Activated CD8-positive, alpha-beta memory T cell treated with anti-CD3 and anti-CD28 coated beads for 24 hours (primary cell): ENCODE measurements at places on chromosomes 4 and X.

GRCh38 chr4:106238820-106239420 lies 77.1 kb downstream of the TBCK start:
- DNase-seq, result no peak

DNA sequence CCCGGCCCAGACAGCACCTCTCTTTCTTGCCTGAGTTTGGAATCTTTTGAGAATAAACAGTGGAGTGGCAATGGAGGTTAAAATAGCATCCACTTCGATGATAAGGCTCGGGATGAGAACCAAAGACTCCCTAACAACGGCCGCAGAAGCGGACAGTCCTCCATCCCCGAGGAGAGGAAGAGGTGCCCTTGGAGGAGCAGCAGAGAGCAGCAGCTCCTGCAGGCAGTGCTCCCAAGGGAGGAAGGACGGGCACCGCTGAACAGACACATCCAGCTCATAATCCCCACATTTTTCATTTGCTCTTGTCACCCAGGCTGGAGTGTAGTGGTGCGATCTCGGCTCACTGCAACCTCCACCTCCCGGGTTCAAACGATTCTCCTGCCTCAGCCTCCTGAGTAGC lies 61.3 kb downstream of the DCTD start:
- DNase-seq, result no peak

- no peak for DNase-seq
These were observed 31.6 kb downstream of the UGDH start for GRCh38 chr4:39495446-39496213.

GRCh38 chrX:80879916-80880315 lies 70.2 kb upstream of the BRWD3 start:
- DNase-seq, result no peak

GRCh38 chrX:81206476-81206875 lies 4.6 kb downstream of the SH3BGRL start:
- DNase-seq, result no peak

GRCh38 chrX:39133971-39134370 lies 332.7 kb downstream of the MID1IP1 start:
- DNase-seq, result no peak

DNA sequence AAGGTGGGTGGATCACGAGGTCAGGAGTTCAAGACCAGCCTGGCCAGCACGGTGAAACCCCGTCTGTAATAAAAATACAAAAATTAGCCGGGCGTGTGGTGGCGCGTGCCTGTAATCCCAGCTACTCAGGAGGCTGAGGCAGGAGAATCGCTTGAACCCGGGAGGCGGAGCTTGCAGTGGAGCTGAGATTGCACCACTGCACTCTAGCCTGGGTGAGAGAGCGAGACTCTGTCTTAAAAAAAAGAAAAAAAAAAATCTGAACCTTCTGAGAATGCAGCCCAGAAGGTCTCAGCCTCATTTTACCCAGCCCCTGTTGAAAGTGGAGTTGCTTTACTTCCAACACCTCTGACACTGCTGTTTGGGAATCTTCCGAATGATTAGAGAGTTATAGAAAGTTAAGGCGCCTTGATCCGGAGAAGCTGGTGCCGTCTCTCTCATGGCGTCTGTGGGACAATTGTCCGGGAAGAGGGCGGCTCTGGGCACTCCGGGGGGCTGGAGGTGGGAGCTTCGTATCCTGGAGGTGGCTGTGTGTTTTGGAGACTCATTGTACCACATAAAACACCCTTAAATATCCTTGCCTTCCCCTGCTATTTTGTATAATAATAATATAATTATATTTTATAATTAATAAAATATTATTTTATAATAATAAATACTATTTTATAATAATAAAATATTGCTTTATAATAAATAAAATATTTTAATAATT lies 92.7 kb upstream of the PPP2R3B start:
- no peak for DNase-seq

DNA sequence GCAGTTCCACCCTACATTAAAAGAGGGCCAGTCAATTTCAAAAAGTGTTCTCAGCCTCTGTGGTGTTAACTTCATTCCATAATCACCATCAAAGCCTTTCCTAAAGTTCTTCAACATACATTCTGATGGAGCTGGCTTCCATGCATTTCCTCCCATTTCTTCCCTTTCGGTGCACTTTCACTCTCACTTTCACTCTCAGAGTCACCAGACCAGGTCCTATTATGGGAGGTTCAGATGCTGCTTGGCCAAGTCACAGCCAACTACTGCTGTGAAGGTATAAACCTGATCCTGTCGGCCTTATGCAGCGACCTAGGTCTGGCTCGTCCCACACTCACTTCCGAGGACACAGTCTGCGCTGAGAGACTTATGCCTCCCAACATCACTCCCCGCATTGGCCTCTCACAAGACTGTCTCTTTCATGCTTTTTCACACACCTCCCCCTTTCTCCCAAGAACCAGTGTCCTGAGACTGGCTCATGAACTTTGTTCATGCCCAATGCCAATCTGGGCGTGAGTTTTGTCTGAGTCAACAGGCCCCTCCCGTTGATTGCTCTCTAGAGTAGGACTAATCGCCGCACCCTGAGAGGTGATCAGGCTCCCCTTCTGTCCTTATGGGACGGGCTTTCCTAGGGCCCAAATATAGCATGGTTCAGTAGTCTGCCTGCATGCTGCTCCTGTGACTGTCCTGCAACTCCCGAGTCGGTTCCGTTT lies 60.8 kb upstream of the XAGE1B start:
- DNase-seq, result no peak

- DNase-seq, result no peak
These were observed 1.3 kb downstream of the CASP3 start for GRCh38 chr4:184648054-184648312.

GRCh38 chr4:65656008-65656407 lies 14.3 kb downstream of the EPHA5 start:
- no peak for DNase-seq

DNA sequence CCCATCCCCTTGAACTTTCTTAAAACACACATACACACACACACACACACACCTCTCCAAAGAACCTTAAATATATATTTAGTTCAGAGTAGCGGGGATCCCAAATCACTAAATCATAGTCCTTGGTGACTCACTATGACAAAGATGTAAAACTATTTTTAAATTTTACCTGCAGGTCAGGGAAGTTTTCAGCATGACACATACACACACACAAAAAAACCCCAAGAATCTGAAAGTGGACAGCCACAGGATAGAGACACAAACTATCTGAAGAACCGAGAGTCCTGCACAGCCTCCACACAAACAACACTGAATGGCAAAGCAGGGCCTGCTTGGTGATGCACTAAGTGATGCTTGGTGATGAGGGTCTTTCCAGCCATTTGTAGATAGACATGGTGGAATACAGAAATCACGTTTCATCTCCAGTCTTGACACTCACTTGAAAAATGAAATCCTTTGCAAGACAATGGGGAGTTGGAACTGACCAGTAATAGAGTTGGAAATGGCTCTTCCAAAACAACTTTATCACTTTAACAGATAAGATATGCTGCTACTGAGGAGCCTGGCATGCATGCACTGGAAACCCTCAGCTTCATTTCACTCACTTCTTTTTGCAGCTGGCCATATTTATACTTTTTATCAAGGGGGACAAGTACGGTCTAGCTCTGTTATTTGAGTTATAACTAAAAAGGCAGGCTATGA lies 307.3 kb downstream of the RAPGEF2 start:
- DNase-seq, result no peak

- no peak for DNase-seq
These were observed 347.2 kb upstream of the ANXA10 start for GRCh38 chr4:167745024-167745687.

GRCh38 chr4:19497705-19498104 lies 754.0 kb upstream of the SLIT2 start:
- DNase-seq, result no peak

- no peak for DNase-seq
These were observed 8.8 kb downstream of the LARP7 start for GRCh38 chr4:112645541-112646329.

DNA sequence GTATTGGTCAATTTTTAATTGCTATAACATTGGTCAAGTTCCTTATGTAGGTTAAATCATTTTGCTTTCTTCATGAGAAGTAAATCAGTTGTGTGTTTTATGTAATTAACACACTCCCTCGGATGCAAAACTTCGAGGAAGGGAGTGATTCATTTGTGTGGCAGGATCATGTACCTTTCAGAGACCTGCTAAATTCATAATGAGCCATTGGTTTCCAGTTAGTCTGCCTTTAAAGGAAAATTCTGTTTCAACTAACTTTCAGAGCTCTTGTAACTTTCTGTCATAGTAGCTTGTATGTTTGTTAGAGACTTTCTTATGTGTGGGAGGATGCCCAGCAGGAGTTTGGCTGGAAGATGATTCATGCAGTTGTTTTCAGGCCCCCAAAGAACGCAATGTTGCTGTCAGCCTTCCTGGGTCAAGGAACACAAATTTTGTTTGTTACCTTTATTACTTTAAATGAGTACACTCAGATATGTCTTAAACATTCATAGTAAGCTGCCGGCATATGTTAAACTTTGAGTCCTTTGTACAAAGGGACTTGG lies 72.1 kb downstream of the GPR101 start:
- no peak for DNase-seq

- no peak for DNase-seq
These were observed 1.3 kb upstream of the FAT4 start for GRCh38 chr4:125313497-125313896.

DNA sequence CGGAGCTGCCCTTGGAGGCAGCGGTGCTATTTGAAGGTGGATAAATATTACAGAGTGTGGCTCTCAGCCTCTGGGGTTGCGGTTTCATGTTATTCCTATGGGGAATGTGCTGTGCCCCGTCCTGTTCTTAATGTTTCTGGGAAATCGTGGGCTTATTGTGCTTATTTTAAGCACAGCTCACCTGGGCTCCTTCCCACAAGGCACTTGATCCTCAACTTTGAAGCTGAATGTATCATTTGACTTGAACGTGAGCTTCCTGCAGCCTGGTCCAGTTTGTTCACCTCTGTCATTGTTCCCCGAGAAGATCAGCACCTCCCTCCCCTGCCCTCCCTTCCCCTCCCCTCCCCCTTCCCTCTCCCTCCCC lies 3.9 kb downstream of the SORCS2 start:
- no peak for DNase-seq

GRCh38 chrX:42399632-42400024 lies 378.3 kb downstream of the PPP1R2C start:
- DNase-seq, result no peak

DNA sequence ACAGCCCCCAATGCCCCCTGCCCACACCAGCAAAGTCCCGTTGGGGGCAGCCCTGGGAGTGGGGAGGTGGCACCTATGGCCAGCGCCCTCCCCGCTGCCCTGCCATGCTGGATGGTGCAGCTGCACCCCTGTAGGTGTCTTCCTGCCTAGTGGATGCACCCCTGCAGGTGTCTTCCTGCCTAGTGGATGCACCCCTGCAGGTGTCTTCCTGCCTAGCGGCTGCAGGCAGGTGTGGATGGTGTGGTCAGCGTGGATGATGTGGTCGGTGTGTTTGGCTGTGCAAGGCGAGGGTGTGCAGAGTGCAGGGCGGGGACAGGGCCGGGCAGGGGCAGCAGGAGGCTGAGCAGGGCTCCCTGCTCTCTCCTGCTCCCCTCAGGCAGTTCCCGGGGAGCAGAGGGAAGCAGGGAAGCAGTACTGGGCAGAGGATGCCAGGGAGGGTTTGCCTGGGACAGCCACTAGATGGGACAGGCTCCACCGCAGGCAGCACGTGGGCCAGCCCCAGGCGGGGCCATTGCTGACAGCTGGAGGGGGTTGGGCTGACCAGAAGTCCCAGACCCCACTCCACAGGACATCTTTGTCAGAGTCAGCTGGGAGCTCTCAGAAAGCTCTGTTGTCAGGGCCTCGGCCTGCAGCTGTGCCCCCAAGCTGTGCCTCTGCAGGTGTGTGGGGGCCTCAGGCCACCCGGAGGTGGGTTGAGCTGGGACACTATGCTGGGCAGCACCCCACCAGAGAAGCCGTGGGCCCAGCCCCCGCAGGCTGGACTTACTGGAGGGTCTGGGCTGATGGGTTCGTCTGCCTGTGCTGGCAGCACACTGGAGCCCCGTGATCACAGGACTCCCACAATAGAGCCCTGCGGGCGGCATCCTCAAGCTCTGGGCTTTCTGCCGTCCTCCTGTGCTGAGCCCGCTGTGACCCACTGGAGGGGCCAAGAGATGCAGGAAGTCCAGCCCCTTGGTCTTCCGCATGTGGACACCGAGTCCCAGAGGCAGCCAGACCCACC lies 23.7 kb downstream of the DOK7 start:
- no peak for DNase-seq

GRCh38 chr4:174607792-174608191 lies 85.5 kb upstream of the HPGD start:
- DNase-seq, result no peak

GRCh38 chr4:148289740-148290139 lies 152.5 kb downstream of the NR3C2 start:
- DNase-seq, result no peak

DNA sequence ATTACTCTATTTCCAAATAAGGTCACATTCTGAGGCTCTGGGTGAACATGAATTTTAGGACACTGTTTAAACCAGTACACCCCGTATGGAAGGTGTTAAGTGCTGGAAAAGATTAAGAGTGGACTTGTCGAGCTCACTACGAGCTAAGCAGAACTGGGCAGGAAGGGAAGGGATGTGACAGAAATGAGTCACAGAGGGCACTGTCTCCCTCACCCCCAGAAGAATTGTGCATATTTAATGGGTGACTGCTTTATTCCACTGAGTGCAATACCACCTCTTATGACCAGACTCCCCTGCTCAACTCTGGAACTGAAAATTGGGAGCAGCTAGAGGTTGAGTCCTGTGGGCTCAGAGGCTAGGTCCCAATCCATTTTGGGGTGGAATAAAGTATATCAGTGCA lies 187.4 kb upstream of the RPS6KA3 start:
- no peak for DNase-seq

DNA sequence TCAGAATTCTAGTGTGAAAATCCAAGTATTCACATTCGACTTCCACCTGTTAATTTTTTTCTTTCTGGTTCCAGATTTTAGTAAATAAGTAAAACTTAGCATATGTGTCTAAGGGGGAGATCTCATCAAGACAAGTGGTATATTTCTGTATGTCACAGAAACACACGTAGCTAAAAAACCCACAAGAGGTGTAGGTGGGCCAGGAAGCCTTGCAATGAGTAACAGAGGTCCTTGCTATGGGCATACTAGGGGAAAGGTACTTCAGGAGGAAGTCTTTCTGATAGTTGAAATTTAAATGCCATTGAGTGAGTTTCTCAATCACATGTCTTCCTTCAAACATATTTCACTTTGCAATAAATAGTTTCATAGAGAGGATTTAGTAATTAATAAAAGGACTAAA lies 315.8 kb downstream of the MID1IP1 start:
- no peak for DNase-seq

DNA sequence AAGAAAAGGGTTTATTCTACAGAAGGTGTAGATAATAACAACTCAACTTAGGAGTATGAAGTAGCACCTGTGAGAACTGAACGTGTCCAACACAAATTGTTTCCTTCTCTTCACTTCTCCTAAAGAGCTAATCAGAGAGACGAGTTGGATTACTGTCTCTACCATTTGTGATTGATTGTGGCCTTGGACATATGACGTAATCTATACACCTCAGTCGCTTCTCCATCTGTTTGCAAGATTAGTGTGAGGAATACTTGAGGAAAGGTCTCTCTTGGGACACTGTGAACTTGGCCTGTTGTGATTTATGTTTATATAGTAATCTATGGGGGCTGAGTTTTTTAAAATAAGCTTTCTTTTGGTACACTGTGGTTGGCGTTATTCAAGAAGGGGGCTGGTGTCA lies 182.0 kb downstream of the ZNF330 start:
- DNase-seq, result no peak

GRCh38 chr4:185504098-185505047 lies 30.9 kb downstream of the PDLIM3 start:
- DNase-seq, result no peak
